Liver (tissue), 10 donors: ENCODE measurements at places on chromosomes 7 and 10. TPM values are rescaled to one million over a fixed set of nuclear protein-coding genes. Genes with fewer than 3 reads are reported as not detected.

GRCh38 chr10:91683975-91684374, 51.1 kb upstream of the PPP1R3C start:
- no peaks in the 10 kb centered on the region for H3K36me3 ChIP-seq
- H3K27me3 ChIP-seq, result no peaks in the 10 kb centered on the region
- no peak for DNase-seq
- H3K27ac ChIP-seq, result no peak overlapping the region
- H3K4me1 ChIP-seq, result no peaks in the 10 kb centered on the region

DNA sequence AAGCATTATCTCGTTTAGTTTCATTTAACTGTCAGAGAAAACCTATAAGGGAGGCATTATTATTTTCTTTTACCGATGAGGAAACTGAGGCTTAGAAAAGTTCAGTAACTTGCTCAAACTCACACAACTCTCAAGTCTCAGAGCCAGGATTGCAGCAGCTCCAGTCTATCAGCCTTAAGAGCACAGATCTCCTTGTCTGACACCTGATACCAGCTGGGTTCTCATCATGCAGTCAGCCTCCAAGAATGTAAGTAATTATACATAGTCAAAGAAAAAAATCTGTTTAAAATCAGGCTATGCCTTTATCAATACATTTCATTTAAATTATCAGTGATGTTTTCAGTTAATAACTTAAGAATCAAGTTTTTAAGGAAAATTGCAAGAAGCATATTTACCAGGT, 236.6 kb upstream of the TCF7L2 start:
- H3K36me3 ChIP-seq, result no peaks in the 10 kb centered on the region
- no peak overlapping the region for H3K4me3 ChIP-seq
- no peak for DNase-seq
- no peak overlapping the region for H3K27ac ChIP-seq
- peaks cover 1% of the 10 kb centered on the region for H3K4me1 ChIP-seq

- H3K27me3 ChIP-seq, result no peaks in the 10 kb centered on the region
- H3K27ac ChIP-seq, result no peak overlapping the region
- H3K4me3 ChIP-seq, result no peak overlapping the region
Observed at GRCh38 chr7:14978687-14979086, 76.1 kb upstream of the DGKB start.

DNA sequence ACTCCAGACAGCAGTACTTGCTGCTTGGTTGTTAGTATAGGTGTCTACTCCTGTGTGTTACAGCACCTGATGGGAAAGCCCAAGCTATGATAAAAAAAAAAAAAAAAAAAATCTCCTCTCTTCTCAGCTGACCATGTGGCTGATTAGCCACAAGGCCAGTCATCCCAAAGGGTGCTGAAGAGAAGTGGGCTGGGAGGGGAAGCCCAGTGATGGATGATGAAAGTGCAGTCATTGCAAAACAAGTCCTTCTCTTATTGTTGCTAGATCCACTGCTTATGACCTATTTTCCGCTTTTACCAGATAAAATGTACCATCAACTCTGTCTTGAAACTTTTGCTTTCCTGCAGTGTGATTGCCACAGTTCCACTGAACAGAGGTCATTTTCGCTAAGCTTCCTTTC, 1092.5 kb upstream of the C7orf33 start:
- no peak overlapping the region for H3K4me3 ChIP-seq
- no peaks in the 10 kb centered on the region for H3K36me3 ChIP-seq
- no peak overlapping the region for H3K27ac ChIP-seq
- H3K27me3 ChIP-seq, result no peaks in the 10 kb centered on the region

- H3K36me3 ChIP-seq, result no peaks in the 10 kb centered on the region
- no peaks in the 10 kb centered on the region for H3K4me1 ChIP-seq
- H3K4me3 ChIP-seq, result no peak overlapping the region
- H3K27ac ChIP-seq, result no peak overlapping the region
Observed at GRCh38 chr10:132120200-132120599, 54.5 kb downstream of the JAKMIP3 start.

GRCh38 chr7:65832281-65832680, 40.6 kb upstream of the VKORC1L1 start:
- H3K4me3 ChIP-seq, result no peak overlapping the region
- no peaks in the 10 kb centered on the region for H3K36me3 ChIP-seq
- H3K4me1 ChIP-seq, result no peaks in the 10 kb centered on the region
- no peak overlapping the region for H3K27ac ChIP-seq
- no peaks in the 10 kb centered on the region for H3K27me3 ChIP-seq

DNA sequence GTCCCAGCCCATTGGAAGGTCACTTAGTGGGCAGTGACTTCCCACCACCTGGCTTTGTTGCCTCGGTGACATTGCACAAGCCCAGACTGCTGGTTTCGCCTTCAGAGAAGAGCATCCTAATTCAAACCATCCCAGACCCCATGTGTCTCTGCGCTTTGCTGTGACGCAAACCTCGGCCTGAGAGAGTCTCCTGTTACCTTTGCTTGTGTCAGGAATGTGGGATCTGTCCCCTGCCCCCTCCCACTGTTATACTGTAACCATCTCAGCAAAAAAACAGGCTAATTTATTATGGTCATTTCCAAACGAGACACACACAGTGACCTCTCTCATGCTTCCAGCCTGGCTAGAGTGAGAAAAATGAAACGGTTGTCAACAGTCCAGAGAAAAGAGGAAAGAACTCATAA, 25.0 kb upstream of the AQP1 start:
- H3K36me3 ChIP-seq, result no peaks in the 10 kb centered on the region
- no peak overlapping the region for H3K27ac ChIP-seq
- H3K4me1 ChIP-seq, result no peaks in the 10 kb centered on the region

The CSGALNACT2 gene
- total RNA-seq, result 6.1 TPM

The UTF1 gene
- not detected for total RNA-seq

The MYL10 gene
- total RNA-seq, result not detected

The KIF11 gene
- total RNA-seq, result 29.2 TPM

The CDNF gene
- 1.5 TPM for total RNA-seq

The ASB13 gene
- 8.5 TPM for total RNA-seq

- no peak overlapping the region for H3K4me3 ChIP-seq
- no peak overlapping the region for H3K27ac ChIP-seq
- DNase-seq, result no peak
- H3K27me3 ChIP-seq, result no peaks in the 10 kb centered on the region
- H3K36me3 ChIP-seq, result no peaks in the 10 kb centered on the region
Observed at GRCh38 chr10:45154502-45154901, 153.8 kb downstream of the ZNF22 start.

- H3K36me3 ChIP-seq, result no peaks in the 10 kb centered on the region
- H3K27ac ChIP-seq, result peak overlapping the region; percentile 76
- no peak for DNase-seq
- peaks cover 19% of the 10 kb centered on the region for H3K4me1 ChIP-seq
Observed at GRCh38 chr7:151923097-151923876, 33.0 kb upstream of the GALNTL5 start.

DNA sequence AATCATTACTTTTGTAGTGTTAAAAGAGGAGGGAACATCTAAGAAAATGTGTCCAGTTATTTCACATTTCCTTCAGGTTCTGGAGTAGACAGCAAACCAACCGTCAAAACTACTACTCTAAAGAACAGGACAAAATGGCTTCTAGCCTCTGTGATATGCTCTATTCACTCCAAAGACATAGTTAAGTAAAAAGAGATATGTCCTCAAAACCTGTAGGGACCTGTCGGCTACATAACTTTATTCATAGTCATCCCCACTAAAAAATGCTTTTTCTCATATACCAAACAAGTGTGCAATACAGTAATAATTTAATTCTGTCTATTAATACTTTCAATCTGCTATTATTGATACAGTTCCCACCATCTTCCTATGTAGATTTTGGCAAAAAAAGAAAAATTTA, 642.8 kb upstream of the LRRTM3 start:
- H3K27me3 ChIP-seq, result no peaks in the 10 kb centered on the region
- no peak overlapping the region for H3K27ac ChIP-seq
- no peaks in the 10 kb centered on the region for H3K36me3 ChIP-seq
- H3K4me3 ChIP-seq, result no peak overlapping the region
- H3K4me1 ChIP-seq, result peaks cover 4% of the 10 kb centered on the region

DNA sequence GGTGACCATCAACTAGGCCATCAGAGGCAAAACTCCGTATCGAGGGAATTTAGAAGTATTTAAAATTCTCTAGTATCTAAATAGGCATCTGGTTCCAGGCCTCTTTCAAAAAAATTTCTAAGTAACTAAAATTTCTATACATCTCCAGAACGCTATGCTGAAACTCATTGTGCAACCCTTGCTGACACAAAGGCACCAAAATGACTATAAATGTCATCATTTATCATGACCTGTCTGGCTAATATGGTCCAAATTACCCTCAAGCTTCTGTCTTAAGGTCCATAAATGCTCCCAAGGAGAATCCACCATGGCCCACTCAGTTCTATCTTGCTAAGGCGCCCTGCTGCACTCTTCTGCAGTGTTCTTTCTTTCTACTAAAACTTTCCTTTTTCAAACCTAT, 16.2 kb downstream of the STEAP4 start:
- H3K27ac ChIP-seq, result no peak overlapping the region
- H3K36me3 ChIP-seq, result no peaks in the 10 kb centered on the region
- H3K4me1 ChIP-seq, result no peaks in the 10 kb centered on the region
- no peak overlapping the region for H3K4me3 ChIP-seq

DNA sequence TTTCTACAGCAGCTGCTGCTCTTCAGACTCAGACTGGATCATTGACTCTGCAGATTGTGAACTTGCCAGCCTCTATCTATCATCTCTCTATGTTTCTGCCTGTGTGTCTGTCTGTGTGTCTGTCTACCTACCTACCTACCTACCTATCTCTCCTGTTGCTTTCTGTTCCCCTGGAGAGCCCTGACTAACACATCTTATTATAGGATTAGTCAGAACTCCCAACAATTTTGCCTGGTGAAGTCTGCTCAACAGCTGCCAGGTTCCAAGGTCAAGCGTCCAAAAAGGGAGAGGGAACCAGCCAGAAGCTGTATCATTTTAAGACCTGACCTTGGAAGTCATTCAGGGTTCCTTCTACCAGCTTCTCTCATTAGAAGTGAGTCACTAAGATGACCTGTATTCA, 579.0 kb upstream of the DPP6 start:
- H3K36me3 ChIP-seq, result no peaks in the 10 kb centered on the region

The ANXA8L1 gene
- total RNA-seq, result 3.0 TPM
